NCI-H1105 treated with DMSO at 0.1 percent for 48 hours (cell line): ENCODE measurements at places on chromosomes 13 and 19.

DNA sequence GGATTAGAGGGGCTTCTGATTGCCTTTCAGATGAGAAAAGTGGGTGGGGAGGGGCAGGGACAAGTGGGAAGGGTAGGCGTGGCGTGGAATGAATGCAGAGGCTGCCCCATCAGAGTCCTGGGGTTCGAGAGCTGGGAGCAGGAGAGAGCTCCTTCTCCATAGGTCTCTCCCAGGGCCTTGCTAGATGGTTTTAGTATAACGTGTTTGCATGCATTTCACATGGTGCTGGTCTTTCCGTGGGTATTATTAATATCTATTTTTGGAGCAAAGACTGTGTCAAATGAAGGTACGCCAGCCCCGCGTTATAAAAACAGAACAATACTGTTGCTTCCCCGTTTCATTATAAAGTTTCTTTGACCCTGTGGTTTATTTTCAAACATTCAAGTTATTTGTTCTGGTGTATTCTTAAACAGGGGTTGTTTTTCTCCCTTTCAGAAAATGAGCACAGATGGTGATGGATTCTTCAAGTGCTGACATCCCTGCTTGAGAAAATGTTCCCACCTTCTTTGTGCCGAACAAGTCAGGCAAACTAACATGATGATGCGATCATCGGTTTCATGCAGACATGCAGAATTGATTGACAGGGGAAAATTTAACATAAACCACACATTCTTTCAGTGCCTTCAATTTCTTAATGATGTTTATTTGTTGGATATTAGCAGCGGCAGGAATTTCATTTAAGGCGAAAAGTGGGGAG, 62.1 kb upstream of the ZNF536 start:
- DNase-seq, result no peak

DNA sequence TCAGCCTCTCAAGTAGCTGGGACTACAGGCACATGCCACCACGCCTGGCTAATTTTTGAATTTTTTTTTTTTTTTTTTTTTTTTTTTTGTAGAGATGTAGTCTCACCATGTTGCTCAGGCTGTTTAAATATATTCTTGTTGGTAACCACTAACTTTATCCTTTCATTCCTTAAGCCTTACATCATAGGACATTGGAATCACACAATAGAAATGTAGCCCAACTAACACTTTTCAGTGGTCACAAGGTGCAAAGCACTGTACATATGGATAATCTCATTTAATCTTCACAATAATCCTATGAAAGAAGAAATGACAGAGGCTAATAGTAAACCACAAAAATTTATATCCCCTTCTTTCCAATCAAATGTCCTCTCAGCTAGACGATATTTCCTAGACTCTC, 417.8 kb upstream of the DACH1 start:
- DNase-seq, result no peak

DNA sequence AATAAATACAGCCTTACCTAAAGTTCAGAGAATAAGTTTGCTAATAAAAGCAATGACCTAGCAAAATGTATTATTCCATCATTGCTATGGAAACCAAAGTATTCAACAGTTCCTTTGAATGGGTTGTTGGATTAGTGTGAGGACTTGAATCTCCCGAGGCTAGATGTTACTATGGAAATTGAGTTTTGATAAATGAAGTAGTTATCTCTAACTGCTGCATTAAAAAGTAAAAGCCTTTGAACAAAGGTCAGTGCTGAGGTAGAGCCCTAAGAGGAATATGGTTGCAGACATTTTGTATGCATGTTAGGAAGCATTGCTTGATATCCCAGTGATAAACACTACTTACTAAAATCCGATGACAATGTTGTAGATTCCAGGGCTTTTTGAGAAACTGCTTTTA, 6.2 kb downstream of the KLF5 start:
- no peak for DNase-seq

DNA sequence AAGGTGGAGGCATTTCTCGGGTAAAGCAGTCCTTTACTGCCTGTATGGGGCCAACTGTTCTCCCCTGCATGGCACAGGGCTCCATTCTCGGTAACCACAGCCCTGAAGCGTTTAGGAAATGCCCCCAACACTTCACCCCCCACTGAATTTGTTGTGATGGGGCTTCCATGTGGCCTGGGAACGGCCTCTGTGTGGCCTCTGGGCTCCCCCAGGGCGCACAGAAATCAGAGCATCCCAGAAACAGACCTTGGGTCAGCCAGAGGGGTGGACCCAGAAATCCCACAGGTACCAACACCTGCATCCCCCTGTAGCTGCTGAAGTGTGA, 153.7 kb upstream of the VSTM2B start:
- no peak for DNase-seq

DNA sequence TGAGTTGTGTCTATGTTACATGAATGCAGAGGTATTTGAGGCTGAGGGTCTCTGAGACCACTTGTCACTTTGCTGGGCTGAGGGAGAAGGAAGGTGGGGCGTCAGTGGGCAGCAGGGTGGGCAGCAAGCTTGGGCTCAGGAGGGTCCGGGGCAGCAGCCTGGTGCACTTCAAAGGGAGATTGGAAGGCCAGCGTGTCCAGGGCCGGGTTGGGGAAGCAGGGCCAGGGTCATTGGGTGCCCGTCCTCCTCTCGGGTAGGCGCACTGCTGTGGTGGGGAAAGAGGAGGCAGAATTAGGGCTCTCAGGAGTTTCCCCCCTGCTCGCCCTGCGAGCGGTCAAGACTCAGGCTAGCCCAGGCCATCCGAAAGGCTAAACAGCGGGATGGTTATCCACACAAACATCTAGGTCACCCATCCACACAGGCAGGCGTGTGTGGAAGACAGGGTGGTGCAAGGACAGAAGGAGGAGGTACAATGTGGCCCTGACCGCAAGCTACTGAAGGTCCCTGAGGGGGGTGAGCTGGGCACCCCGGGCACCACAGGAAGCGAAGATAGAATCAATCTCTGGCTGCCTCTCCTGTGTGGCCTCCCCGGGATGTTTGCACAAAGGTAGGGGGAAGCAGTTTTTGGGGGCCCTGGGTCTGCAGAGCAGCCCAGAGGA, 37.7 kb downstream of the MYO9B start:
- DNase-seq, result no peak

- no peak for DNase-seq
Observed at GRCh38 chr13:33057019-33057780, 41.0 kb downstream of the KL start.

- DNase-seq, result no peak
Observed at GRCh38 chr13:46716821-46717220, 80.1 kb downstream of the ESD start.

DNA sequence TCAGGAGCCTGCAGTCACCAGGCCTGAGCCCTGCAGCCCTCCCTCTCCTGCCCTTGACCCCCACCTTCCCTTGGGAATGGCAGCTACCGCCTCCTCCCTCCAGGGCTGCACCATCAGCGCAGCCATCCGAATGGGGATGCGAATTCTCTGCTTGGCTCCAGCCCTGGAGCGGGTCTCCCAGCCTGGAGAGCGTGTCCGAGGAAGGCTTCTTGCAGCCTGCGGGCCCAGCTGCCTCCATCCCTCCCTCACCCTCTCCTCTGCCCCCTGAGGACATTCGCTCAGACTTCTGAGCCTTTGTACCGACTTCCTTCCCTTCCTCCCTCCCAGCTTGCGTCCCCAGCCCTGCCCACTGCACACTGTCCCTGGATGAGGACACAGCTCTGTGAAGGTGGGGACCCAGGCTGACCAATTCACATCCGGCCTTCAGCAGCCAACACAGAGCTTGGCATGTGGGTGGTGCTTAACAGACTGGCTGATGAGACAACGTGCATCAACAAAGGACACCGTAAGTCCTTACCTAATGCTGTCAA, 6.0 kb upstream of the NKPD1 start:
- DNase-seq, result no peak

- DNase-seq, result peak; percentile 32
Observed at GRCh38 chr13:30421093-30422053, 920 bp upstream of the UBE2L5 start.
